ENCODE measurements at places on chromosomes 5 and 9.

- no peak for DNase-seq
These were observed 68.2 kb upstream of the STC2 start for GRCh38 chr5:173396311-173396993.

DNA sequence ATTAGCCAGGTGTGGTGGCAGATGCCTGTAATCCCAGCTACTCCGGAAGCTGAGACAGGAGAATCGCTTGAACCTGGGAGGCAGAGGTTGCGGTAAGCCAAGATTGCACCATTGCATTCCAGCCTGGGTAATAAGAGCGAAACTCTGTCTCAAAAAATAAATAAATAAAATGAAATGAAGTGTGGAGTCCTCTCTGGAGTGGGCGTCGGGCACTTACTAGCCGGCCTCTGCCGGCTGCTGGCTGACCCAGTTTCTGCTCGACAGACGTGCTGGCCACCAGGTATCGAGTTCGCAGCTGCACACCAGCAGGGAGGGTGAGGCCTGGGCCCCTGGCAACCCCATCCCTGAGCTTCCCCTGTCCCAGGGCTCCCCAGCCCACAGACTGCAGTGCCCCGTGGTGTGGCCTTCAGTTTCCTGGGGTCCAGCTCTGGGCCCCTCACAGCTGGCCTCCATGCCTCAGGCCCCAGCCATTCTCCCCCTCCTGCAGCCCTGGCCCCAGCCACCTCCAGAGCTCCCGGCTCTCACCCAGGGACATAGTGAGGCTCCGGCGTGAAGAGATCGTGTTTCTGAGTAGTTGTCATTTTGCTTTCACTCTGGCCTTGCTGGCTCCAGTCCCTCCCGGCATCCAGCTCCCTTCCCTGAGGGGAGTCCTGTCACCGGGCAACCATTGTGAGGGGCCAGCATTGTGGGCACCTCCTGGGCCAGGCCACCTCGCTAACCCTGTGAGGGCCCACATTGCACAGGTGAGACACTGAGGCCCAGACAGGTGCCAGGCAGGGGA is 3.8 kb upstream of the STPG3 start:
- no peak for DNase-seq

GRCh38 chr9:37984278-37984671 is 80.3 kb upstream of the SLC25A51 start:
- DNase-seq = no peak

GRCh38 chr5:56517011-56517416 is 283.9 kb upstream of the ANKRD55 start:
- no peak for DNase-seq

GRCh38 chr9:130738281-130738680 is 44.7 kb downstream of the EXOSC2 start:
- no peak for DNase-seq

GRCh38 chr5:55547781-55548180 is 13.0 kb upstream of the PLPP1 start:
- DNase-seq = no peak

DNA sequence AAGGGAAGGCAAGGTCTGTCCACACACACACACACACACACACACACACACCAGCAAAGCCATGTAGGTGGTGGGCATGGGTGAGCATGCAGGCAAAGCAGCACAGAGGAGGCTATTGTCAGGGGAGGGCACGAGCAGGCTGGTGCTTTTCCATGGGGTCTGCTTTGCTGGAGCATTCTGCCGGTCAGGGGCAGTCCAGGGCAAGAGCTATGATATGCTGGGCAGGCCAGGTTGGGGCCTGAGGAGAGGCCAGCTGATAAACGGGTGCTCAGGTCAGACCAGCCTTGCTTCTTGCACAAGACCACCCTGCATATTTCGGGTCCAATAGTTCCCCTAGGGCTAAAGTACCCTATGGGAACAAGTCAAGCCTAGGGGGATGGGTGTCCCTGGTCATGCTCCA is 253.9 kb upstream of the DMAC1 start:
- DNase-seq = no peak

Measured in CMK (cell line).